ENCODE measurements at places on chromosomes 6 and 20. TPM values are rescaled to one million over a fixed set of nuclear protein-coding genes. Genes with fewer than 3 reads are reported as not detected.

Gene KHDC1L
- not detected for total RNA-seq

GRCh38 chr6:33023536-33023935, 14.1 kb upstream of the HLA-DOA start:
- peaks cover 14% of the 10 kb centered on the region for H3K4me1 ChIP-seq
- H3K4me3 ChIP-seq, result no peak overlapping the region
- H3K36me3 ChIP-seq, result no peaks in the 10 kb centered on the region
- H3K27ac ChIP-seq, result no peak overlapping the region

- no peaks in the 10 kb centered on the region for H3K27me3 ChIP-seq
- H3K4me3 ChIP-seq, result no peak overlapping the region
- H3K4me1 ChIP-seq, result no peaks in the 10 kb centered on the region
Measured at GRCh38 chr6:12182676-12183075, 107.5 kb upstream of the EDN1 start.

Gene EEF1A2
- total RNA-seq, result 9.8 TPM

DNA sequence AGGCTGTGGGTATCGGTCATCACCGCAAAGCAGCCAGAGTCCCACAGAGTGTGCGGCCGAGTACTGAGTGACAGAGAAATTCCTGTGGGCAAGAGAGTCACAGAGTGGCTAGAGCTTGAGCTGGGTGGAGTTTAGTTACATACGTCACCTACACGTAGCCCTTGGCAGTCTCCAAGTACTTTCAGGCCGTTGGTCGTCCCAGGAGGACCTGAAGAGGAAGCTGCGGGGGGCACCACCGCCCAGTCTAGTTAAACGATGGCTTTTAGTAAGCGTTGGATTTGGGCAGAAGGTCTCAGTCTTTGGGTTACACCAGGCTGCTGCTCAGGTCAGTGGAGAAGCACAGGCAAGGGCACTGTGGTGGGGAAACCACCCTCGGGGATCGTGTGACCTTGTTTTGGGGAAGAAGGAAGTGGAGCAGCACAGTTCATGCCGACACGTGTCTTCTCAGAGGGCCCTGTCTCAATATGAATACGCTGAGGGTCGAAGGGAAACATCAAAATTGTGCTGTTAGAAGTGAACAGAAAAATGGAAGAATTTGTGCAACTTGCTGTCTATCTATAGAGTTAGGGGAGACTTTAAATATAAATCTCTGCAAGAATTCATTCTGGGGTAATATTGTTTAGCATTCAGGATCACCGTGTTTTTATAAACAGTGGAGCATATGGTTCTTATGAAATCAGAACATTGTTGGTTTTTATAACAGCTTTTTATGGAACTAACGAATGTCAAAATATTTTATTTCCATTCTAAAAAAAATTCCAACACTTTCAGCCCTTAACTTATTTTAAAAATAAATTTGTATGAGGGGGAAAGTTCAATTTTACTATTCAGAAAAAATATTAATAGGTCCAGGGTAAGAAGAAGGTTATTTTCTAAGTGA, 28.6 kb downstream of the KIF25 start:
- H3K4me3 ChIP-seq, result no peak overlapping the region
- DNase-seq, result peak; percentile 54
- peaks cover 6% of the 10 kb centered on the region for H3K4me1 ChIP-seq
- no peak overlapping the region for H3K27ac ChIP-seq
- no peaks in the 10 kb centered on the region for H3K36me3 ChIP-seq

Gene FITM2
- 7.4 TPM for total RNA-seq

Data from vagina (tissue), 2 donors.